ENCODE measurements at places on chromosomes 12 and 14. TPM values are rescaled to one million over a fixed set of nuclear protein-coding genes. Genes with fewer than 3 reads are reported as not detected.

The PMEL gene
- total RNA-seq: 0.52 TPM

The DAO gene
- total RNA-seq: not detected

The VDR gene
- 0.52 TPM for total RNA-seq

The KRT6C gene
- not detected for total RNA-seq

The SRRM4 gene
- under 0.01 TPM for total RNA-seq

The CLEC4C gene
- not detected for total RNA-seq

The CCDC175 gene
- total RNA-seq: not detected

Measured in skeletal muscle tissue (tissue), 5 donors.